LHCN-M2 (cell line): ENCODE measurements at places on chromosomes 7 and 10.
A peak's percentile ranks its signal among the peaks of the same experiment; 100 is the strongest.

GRCh38 chr7:19665399-19666008 is 43.3 kb downstream of the POLR1F start:
- peak; percentile 65 for DNase-seq

DNA sequence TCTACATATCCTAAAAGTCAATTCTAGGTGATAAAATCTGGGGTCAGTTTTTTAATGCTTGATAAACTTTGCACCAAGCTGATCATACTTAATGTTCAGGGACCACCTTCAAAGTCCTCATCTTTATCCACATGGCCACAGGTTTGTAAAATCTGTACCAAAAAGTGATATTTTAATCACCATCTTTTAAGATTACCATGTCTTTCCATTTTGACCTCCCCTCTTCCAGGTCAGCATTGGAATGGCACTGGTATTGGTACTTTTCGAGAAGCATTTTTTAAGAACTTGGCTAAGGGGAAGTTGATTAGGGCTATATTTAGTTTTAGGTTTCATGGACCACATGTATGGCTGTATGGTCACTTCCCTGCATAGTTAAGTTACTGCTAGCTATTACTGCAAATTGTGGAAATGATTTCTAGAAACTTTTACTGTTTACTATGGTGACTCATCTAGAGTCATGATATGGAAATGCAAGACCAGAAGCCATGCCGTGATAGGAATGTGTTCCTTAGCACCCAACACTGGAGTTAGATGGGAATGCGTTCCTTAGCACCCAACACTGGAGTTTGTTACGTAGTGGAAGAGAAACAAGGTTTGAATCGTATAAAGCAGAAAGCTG is 50.8 kb upstream of the ABLIM1 start:
- DNase-seq: peak; percentile 71

DNA sequence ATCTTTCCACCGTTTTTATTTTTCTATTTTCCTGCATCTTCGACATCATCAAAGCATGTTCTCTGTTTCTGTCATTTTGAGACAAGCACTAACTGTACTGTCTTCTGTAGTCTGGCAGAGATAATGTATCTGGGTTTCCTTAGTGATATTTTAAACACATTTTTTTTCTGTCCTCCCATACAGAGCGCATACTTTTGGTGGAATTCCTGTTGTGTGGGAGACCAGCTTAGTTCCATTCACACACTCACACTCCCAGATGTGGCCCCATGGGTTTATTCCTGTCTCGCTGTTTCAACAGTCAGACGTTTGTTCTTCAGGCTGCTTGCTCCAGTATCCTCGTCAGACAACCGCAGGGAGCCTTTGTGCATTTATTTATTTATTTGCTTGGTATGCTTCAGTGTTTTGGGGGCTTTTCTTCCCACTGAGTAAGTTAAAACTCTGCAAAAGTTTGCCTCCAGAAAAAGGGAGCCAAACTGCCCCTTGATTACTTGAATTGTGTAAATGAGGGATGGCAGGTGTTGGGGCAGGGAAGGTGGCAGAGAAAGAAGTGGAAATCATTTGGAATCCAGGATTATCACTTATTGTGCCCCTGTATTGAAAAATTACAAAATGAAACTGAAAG is 456.8 kb upstream of the KLF6 start:
- peak; percentile 94 for DNase-seq

- DNase-seq: no peak
Observed at GRCh38 chr10:77715088-77715487, 77.5 kb upstream of the KCNMA1 start.

DNA sequence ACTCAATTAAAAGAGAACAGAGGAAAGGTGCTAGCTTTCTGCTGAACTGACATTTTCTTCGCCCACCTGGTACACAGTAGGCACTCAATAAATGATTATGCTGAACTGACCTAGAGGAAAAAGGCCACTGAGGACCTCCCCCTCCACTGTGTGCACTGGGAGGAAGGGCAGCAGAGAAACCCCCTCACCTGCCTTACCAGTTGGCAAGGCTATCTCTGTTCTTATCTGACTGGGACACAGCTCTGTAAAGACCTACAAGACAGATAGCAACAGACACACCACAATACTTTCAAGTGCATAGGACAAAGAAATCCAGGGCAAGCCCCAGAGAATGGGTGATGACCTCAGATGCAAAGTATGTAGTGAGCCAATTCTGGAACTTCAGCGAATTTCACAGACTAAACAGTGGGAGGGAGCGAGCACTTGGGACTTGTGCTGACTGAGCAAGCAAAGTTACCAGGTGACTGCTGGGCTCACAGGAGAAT is 30.4 kb downstream of the PDLIM1 start:
- peak; percentile 88 for DNase-seq

DNA sequence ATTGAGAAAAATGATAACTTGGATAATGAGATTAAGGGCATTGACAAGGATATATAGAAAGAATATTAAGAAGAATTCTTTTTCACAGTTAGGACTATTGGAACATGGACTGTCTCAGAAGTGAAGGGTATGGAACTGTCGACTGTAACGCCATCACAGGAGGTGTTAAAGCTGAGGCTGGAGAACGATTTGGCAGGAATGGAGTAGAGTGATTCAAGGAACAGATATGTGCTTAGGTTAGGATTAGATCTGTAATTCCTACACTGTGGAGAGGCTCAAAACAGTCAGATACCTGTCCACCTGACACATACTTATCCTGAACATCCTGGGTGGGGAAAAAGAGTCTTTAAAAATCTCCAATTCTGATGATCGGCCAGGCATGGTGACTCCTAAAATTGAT is 30.9 kb downstream of the RHOBTB1 start:
- no peak for DNase-seq

DNA sequence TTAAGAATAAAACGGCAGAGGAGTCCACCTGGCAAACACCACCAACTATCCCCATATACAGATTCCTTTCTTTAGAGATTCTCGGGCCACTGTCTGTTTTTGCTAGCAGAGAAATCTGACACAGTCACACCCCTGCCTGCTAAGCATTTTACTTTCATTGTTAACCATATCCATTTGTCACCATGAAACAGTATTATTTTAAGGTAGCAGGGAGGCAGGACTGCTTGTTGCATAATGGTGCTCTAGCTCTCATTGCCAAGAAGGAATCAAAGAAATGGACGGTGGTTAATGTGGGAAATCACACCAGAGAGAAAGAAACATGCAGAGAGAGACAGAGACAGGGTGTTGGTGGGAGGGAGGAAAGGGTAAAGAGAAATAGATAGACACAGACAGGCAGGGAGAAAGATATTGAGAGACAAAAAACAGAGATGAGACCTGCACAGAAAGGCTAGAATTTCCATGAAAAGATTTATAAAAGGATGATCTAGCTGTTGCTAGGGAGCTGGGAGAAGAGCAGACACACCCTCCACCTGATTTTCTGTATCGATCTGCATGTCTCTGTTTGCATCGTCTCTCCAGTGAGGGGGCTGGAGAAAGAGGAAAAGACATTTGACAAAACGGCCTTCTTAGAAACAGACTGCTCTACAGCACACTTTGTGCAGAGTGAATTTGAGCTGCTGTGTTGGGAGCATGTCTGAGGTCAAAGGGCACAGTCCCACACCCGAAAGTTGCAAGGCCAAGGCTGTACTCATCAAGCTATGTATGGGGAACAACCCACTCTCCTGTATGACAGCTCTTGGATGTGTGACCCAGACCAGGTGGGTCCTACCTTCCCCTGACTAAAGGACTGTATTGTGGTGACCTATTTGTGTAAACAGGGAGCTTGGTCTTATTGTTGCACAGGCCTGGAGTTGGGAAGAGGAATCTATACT is 303.1 kb downstream of the FZD1 start:
- DNase-seq: no peak

GRCh38 chr7:124412531-124412930 is 353.1 kb downstream of the GPR37 start:
- DNase-seq: no peak

DNA sequence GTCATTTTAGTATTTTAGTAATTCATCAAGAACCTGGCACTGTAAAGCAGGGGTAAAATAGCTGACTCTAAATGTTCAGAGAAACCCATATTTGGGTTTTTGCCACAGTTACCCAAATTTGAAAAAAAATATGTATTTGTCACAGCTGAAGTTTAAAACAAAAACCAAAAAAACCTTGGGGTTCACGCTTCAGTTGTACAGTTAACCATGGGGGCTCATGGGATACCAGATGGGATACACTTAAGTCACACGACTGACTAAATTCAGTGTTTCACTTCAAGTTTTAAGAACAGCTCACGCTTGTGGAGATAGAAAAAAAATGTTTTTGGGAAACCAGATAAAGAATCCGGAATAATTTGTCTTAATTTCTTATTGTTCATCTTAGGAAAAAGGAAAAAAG is 2.1 kb downstream of the ARL3 start:
- no peak for DNase-seq

DNA sequence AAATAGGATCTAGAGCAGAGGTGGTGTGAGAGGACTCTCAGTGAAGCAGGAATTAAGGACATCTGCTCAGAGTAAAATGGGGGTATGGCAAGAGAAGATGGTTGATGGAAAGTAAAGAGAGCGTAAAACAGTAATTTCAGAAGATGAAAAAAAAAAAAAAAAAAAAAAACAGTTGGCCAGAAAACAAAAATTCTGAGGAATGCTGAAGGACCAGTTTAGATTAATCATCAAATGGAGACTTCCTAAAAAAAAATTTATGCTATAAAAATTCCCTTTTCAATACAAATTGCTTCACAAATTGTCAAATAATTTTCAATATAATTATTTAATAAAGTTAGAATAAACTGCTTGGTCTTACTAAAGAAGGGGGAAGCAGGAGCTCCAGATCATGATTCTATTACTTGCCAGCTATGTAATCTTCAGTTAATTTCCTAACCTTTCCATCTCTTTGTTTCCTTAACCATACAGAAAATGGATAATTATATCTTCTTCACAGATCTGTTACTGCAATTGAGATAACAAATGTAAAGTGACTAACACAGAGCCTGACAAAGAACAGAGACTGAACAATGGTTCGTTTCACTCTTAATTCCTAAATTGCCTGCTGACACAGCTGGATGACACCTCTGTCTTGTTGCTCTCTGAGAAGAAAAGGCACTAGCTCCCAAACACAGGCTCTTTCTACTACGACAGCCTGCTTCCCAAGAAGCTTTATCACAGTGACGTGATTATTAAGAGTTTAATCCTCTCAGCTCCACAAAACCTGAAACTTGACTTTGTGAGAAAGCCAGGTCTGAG is 64.9 kb upstream of the GPR22 start:
- no peak for DNase-seq

GRCh38 chr7:30034501-30034900 is 6.3 kb downstream of the PLEKHA8 start:
- DNase-seq: no peak

GRCh38 chr7:99120916-99121315 is 23.0 kb downstream of the SMURF1 start:
- no peak for DNase-seq

- peak; percentile 5 for DNase-seq
Observed at GRCh38 chr10:24344695-24345463, 135.9 kb downstream of the KIAA1217 start.

- no peak for DNase-seq
Observed at GRCh38 chr10:75083972-75084833, 27.3 kb upstream of the SAMD8 start.

- no peak for DNase-seq
Observed at GRCh38 chr7:149333321-149333717, 71.3 kb downstream of the ZNF783 start.

DNA sequence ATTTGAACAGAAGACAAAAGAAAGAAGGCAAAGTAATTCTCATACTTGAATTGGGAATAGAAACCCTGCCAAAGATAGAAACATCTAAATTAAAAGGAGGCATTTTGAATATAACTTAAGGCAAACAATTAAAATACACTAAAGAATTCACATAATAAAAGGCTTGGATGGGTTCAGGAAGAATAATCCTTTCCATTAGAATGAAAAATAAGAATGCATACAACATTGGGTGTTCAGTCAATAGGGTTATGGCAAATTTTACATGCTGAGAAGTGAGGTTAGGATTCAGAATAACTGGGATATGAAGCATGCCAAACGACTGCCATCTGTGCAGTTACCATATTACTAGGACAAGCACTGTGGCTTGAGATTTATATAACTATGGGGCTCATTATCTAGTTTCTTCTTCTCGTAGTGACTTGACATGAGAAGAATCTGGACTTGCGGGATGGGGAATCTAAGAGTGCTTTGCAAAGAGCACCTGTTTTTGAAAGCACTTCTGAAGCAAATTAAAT is 326.5 kb downstream of the THSD7A start:
- DNase-seq: no peak

DNA sequence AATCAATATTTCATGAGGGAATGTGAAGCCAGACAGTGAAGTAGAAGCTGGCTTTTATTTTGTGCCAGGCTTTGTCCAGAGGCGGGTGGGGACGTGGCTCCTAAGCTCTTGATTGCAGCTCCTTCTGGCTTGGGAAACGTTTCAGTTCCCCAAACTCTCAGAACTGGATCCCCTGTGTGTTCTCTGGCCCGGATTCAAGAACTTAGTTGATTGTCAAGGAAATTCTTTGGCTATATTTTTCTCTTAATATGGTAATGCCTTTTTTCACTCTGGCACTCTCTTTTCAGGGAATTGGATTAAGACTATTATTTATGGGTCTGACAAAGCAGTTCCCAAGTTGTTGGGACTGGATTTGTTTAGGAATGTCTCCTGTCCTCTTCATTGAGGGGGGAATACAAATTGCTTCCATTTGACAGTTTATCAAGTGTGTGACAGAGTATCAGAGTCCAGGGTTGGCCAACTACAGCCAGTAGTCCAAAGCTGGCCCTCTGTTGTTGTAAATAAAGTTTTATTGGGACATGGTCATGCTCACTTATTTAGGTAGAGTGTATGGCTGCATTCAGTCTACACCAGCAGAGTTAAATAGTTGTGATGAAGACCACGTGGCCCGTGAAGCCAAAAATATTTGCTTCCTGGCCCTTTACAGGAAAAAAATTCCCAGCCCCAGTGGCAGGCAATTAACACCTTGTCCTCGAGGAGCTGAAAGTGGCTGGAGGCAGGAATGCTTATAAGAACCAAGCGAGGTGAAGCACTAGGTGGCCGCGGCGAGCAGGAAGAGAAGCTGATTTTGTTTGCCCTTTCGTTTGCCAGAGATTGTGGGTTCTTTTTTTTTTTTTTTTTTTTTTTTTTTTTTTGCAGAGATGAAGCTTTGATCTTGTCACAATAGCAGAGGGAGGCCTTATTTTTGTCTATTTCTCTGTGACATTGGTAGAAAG is 34.3 kb downstream of the HTRA1 start:
- DNase-seq: peak; percentile 63

GRCh38 chr7:130940326-130940725 is 206.3 kb upstream of the KLF14 start:
- DNase-seq: no peak

- DNase-seq: no peak
Observed at GRCh38 chr7:117014673-117015133, 61.4 kb downstream of the ST7 start.

- DNase-seq: no peak
Observed at GRCh38 chr10:92999191-92999590, 61.4 kb upstream of the CYP26C1 start.
